Umbilical cord (tissue), 2 donors: ENCODE measurements at places on chromosomes 1 and 21. TPM values are rescaled to one million over a fixed set of nuclear protein-coding genes. Genes with fewer than 3 reads are reported as not detected.
A peak's percentile ranks its signal among the peaks of the same experiment; 100 is the strongest.

- DNase-seq: peak; percentile 66
Measured at GRCh38 chr1:54474310-54475251, 68.4 kb upstream of the SSBP3 start.

HMCN1 gene
- 29.6 TPM for total RNA-seq

GRCh38 chr1:8040586-8040985, 14.5 kb upstream of the ERRFI1 start:
- DNase-seq: no peak

NBPF10 gene
- 0.24 TPM for total RNA-seq

GRCh38 chr1:995665-996633, 3.9 kb downstream of the HES4 start:
- DNase-seq: no peak

GRCh38 chr1:67689267-67690017, 4.4 kb downstream of the GADD45A start:
- DNase-seq: no peak

IL10RB gene
- total RNA-seq: 45.7 TPM

ANKRD45 gene
- total RNA-seq: 10.1 TPM

C4BPB gene
- total RNA-seq: 2.9 TPM

LAX1 gene
- total RNA-seq: 4.1 TPM

GRCh38 chr1:75727571-75727970, 3.1 kb downstream of the ACADM start:
- no peak for DNase-seq

- no peak for DNase-seq
Measured at GRCh38 chr1:206802401-206802800, 30.1 kb upstream of the IL10 start.

UBE2Q1 gene
- total RNA-seq: 13.7 TPM

KCNA3 gene
- total RNA-seq: 3.6 TPM

GRCh38 chr1:27454610-27455009, 35.4 kb downstream of the WASF2 start:
- DNase-seq: no peak

- peak; percentile 62 for DNase-seq
Measured at GRCh38 chr1:233326811-233327650, 493 bp upstream of the MAP3K21 start.

- DNase-seq: no peak
Measured at GRCh38 chr1:161200421-161200991, 1.7 kb upstream of the ADAMTS4 start.

DNA sequence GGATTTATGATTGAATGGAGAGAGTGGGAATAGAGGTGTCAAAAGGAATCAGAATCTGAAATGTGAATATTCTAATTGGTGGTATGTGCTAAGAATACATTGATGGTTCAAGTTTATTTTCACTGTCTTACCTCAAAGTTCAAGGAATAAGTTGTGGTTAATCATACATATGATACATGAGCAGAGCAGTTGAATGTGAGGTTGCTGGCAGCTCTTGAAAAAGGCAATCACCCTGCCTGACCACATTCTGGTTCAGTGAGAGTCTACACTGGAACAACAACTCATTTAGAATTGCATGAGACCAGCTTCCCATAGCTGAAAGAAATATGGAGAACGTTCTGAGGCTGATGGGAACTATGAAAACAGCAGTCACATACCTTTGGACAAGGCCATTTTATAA, 68.3 kb upstream of the ARHGAP29 start:
- DNase-seq: no peak

GRCh38 chr1:168180148-168180524, 1.4 kb downstream of the TIPRL start:
- no peak for DNase-seq

- DNase-seq: no peak
Measured at GRCh38 chr1:198255784-198256183, 99.0 kb downstream of the NEK7 start.

SPRR2B gene
- not detected for total RNA-seq

- DNase-seq: no peak
Measured at GRCh38 chr1:11795238-11795890, 10.4 kb downstream of the MTHFR start.

DNA sequence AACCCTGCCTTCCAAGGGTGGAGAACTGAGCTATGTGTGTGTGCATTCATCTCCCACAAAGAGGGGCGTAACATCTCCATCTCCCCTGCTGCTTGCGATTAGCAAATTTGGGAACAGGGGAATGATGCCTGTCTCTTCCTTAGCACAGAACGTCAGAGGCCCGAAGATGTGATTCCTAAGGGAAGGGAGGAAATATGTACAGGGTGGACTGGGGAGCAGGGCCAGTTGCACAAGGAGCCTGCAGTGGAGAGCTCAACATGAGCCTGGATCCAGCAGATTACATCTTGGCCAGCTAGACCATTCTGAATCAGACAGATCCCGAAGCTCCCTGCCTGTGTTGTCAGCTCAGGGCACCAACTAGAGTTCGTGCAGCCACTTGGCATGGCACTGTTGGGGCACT, 118.1 kb downstream of the NGF start:
- no peak for DNase-seq

- DNase-seq: no peak
Measured at GRCh38 chr1:119917304-119918055, 21.2 kb upstream of the ADAM30 start.

DNA sequence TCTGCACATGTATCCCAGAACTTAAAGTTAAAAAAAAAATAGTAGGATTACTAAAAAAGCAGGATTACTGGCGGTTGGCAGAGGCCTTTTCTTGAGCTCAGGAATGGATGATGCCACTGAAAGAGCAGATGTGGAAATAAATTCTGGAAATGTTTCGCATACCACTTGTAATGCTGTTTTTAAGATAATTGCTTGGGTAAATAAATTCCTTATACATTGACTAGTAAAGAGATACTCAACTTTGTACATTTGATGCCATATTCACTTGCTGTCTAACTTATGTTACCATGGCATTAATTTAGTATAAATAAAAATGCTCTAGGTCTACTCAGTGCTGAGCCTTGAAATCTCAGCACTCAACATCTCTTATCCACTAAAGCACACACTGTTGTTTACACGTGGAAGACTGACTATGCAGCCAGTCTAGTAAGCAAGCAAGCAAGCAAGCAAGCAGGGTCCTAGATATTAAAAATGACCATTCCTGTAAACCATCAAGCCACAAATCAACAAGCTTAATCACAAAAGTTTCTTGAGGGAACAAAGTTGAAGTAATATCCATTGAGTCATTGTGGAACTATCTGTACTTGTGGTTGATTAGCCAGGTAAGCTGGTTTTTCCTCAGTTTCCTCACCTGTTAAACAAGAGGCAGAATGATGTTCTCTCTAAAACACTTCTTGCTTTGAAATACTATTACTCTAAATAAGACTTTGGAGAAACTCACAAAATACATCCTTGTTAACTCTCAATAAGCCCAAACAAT, 1.7 kb upstream of the RASAL2 start:
- DNase-seq: peak; percentile 52

- DNase-seq: no peak
Measured at GRCh38 chr1:115428256-115428655, 90.2 kb upstream of the NGF start.

GRCh38 chr1:15329104-15329820, 80.4 kb upstream of the EFHD2 start:
- DNase-seq: peak; percentile 36

DNA sequence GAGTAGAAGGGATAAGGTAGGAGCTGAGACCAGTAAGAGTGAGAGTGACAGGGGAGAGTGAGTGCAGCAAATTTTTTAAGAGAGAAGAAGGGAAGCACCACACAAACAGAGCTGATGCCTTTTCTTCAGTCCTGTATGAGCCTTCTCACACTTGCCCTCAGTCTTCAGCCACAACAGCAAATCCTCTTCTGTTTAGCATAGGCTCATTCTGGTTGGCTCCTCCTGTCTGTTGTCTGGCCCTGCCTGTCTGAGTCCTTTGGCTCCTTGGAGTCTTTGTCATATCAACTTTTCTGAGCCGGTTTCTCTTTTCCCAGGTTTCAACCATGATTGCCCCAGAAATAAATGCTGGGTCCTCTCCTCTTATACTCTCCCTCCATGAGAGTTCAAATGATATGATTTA, 12.7 kb upstream of the CASQ1 start:
- no peak for DNase-seq

- DNase-seq: no peak
Measured at GRCh38 chr1:230814949-230815692, 53.2 kb downstream of the C1orf198 start.

DNA sequence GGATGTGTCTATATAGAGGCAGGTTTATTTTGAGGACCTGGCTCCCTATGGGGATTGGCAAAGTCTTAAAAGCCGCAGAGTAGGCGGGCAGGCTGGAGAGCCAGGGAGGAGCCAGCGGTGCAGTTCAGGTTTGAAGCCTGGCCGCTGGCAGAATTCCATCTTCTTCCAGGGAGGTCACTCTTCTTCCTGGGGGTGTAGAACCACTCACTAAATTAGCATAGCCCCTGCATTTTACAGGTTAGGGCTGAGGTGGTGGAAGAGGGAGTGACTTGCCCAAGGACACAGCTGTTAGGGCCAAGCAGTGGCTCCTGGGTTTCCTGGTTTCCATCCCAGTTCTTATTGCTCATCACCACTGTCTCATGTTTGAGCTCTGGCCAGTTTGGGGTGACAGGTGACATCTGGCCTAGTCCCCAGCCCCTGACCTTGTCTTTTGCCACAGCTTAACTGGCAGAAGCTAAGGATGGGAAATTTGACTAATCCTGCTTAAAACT, 1.4 kb downstream of the PINK1 start:
- DNase-seq: peak; percentile 17

DNA sequence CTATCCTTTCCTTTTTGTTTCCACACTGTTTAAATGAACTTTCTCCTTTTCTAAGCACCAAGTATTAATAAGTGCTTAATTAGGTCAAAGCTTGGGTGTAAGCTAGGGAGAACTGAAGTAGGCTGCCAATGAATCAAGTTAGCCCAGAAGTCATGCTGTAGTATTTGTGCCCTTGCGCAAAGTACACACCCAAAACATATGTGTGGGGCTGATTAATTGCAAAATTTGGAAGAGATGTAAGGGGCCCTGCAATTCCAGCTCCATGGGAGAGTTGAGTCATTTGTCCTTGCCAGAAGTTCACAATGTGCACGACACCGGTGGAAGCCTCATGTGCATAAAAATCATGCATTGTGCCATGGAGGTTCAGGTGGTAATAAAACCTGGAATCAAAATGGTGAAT, 18.6 kb upstream of the NTNG1 start:
- no peak for DNase-seq

- DNase-seq: no peak
Measured at GRCh38 chr1:77655431-77655974, 27.0 kb downstream of the ZZZ3 start.
